ENCODE measurements at places on chromosomes 7 and 10.

DNA sequence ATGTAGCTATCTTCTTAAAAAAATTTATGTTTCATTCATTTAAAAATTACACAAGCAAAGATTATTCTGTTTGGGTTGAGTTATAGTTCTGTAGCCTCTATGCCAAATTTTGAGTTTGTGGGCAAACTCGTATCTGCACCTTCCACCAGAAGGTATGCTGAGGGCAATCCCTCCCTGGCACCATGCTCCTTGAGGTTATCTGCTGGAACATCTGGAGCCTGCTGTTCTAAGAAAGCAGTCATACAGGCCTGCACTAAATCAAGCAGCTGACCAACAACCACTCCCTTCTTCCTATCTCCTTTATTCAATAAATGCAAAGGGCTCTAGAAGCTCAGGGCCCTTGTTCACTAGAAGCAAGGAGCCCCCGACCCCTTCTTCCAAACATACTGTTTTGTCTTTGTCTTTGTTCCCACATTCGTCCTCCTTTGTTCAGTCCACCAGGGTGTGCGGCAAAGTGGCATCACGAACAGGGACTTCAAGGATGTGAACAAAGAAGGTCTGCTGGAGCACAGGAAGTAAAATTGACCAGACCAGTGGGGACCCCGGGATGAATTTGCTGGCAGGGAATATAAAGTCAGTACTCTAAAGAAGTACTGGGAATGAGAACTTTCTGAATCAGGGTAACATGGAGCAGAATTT is 36.4 kb downstream of the OR13A1 start:
- DNase-seq = no peak

- DNase-seq = no peak
These were observed 88.0 kb downstream of the FOXP2 start for GRCh38 chr7:114502454-114503254.

DNA sequence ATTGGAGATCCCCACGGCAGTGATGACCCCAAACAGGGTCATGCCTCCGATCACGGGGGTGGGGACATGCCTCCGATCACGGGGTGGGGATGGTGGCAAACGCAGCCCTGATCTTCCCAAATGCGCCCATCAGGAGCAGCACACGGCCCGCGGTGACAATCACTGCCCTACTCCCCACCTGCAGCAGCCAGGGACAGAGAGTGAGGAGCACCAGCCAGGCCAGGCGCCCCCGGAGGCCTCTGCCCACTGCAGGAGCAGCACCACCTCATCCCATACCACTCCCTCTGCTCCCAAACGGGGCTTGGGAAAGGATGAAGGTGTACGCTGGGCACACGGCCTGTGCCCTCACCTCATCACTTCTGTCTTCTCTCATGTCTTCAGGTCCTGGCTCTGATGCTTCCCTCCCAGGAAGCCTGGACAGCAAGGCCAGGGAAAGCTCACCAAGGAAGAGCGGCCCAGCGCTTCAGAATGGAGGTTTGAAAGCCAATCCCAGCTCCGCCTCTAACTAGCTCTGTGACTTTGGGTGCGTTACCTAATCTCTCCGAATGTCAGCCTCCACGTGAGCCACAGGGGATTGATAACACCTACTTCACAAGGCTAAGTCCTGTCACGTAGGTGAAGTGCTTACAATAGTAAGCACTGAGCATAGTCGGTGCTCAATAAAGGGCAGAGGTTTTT is 37.1 kb downstream of the STRA8 start:
- no peak for DNase-seq

DNA sequence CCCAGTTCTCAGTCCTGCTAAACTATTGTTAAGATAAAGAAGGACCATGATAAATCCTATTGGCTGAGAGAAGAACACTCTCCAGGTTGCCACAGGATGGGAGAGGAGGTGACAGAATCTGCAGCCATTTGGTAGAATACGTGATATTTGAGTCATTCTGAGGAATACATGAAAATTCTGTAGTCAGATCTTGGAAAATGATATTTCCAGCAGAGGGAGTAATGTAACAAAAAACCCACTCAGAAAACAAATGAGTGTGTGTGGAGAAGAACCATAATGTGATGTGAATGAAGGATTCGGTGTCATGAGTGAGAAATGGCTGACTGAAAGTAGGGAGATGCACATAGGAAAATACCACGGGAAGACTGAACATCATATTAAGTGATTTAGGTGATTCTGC is 128.5 kb upstream of the PFKP start:
- no peak for DNase-seq

GRCh38 chr10:123854498-123854897 is 37.1 kb downstream of the CPXM2 start:
- DNase-seq = no peak

DNA sequence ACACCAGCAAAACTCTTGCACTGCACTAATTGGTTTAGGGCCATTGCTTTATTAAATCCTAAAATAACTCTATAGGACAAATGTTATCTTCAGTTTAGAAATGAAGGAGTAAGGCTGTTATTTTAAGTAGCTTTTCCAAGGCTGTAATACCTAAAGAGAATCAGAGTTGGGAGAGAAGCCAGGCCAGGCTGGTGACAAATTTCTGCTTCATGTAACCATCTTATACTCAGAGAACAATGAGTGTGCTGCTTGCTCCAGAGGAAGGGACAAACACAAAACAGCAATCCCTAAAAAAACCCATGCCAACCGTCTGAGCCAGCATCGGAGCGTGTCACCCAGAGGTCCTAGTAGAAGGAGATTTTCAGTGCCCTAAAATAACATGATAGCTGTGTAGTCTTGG is 49.7 kb upstream of the TARP start:
- DNase-seq = no peak

DNA sequence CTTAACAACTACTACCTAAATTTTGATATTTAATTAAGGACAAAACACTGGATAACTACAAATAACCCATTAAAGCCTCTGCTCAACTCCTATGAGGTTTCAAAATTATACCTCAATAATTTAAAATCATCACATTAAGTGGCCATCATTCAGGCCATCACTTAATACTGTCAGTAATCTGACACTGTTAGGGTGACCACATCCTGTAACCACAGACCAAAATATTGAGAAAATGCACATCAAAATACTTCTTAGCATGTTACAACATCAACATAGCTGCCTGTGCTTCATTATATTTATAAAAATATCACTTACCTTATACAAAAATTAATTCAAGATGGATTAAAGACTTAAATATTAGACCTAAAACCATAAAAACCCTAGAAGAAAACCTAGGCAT is 23.3 kb downstream of the SEM1 start:
- DNase-seq = no peak

DNA sequence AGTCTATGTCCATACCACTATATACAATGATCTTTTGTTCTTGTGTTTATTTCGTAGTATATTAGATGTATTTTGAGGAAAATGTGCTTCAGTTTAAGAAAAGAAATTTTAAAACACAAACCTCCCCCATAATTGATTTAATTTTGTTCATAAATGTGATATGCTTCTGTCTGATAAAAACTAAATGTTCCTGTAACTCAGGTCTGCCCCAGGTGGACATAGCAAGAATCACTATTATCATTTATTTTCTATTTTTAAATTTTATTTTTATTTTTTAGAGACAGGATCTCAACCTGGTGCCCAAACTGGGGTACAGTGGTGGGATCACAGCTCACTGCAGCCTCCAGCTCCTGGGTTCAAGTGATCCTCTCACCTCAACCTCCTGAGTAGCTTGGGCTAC is 43.2 kb downstream of the BEND7 start:
- no peak for DNase-seq

DNA sequence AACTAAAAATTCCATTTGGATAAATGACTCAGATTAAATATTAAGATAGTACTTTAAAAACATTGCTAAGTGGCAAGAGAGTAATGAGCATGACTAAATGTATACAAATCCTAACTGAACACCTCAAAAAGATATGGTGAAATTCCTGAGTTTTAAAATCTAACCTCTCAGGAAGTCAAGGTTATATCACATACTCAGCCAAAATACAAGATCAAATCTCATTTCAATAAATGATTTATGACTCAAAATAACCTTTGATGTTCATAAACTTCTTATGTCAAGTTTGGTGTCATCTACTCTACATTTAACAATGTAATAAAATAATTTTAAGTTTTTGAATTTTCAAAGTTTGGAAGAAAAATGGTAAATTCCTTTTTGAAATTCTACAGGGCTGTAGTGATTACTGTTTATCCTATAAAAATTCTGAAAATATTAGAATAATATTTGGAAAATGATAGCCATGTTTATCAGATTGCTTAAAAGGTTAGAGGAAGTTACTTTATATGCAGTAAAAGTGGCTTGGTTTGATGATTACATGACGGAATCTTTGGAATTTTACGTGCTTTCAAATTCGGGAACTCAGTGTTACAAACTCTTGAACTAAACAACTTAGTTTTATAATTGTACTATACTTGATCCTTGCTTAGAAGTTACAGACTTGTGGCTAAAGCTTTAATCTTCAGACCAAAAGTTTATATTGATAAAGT is 43.7 kb downstream of the ASZ1 start:
- DNase-seq = no peak

GRCh38 chr7:117937049-117937752 is 64.0 kb upstream of the CTTNBP2 start:
- no peak for DNase-seq

- DNase-seq = no peak
These were observed 128.2 kb upstream of the CHST15 start for GRCh38 chr10:124221356-124222317.

DNA sequence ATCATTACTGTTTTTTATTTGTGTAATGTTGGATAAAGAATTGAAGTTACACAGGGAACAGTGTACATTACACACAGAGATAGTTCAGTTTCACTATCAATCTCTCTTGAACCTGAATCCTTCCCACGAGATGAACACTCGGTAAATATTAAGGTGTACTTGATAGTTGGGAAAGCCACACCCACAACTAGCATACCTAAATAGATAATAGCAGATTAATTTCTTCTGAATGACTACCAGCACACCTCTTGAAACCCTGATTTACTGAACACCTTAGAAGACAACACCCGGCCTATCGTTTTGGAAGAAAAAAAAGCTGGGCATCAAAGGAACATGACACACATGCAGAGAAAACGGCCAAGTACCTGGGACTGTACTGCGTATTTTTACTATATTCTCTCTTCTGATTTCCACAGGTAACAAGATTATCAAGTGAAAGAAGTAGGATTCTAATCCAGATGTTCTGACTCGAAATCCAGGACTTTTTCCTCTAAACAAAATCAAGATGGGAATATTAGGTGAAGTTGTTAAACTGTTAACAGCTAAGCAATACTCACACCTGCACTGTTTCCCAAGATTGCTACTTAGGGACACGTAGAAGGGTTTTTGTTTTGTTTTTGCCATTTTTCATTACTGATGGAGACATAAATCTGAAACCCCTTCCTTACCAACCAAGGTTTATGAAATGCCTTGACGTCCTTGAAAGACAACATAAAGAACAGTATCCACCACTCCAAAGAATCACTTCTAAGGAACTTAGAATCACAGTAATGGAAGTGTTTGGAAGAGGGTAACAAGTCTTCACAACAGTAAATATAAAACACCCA is 1.0 kb downstream of the CCDC186 start:
- DNase-seq = no peak

DNA sequence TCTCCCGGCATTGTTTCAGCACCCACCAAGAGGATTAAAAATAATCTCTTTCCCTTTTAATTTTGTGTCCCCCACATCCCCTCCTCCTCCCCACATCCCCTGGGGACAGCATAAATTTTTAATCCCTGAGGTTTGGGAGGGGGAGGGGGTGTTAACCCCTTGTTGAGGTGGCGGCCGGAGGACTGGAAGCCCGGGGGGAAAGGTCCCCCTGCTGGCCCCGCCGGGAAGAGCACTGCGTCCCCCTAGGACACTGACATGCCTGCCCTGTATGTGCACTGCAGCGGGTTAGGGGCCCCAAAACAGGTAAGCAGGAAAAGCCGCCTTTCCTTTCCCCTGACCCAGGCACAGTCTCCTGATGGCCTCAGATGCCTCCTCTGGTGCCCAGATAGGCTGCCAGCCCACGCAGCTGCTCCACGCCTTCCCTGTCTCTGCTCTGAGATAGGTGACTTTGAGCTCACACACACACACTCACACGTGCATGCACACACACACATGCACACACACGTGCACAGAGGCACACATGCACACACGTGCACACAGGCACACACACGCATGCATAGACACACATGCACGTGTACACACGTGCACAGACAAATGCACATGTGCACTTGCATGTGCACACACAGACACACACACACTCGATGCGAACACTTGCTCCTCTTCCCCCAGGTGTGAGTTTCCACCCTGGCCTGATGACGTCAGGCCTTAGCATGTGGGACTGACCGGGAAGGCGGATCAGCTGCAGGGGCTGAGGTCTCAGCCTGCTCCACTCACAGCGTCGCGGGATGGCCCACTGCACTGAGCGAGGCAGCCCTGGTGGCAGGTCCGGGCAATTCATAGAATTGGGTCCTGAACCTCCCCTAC is 12.3 kb downstream of the CNPY1 start:
- no peak for DNase-seq

DNA sequence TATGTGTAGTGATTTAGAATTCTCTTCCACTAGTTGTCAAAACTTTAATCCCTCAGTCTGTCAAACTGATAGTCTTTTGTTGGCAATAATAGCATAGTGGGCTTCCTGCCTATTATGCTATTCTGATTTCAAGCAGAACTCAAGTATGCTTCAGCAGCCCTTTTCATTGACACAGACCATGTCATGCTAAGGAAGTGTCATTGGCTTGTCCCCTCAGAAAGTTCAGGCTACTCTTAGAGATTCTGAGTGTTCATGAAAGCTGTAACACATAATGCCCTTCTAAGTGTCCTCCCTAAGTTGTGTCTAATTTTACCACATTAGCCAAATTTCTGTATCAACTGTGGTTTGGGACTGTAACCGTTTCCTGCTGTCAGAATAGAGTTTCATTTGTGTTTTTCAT is 198.7 kb downstream of the THSD7A start:
- no peak for DNase-seq

GRCh38 chr10:1309617-1310270 is 253.6 kb downstream of the WDR37 start:
- no peak for DNase-seq

GRCh38 chr10:126654579-126654978 is 15.9 kb downstream of the C10orf90 start:
- DNase-seq = no peak

- no peak for DNase-seq
These were observed 26.4 kb downstream of the ZCCHC24 start for GRCh38 chr10:79418886-79419595.

DNA sequence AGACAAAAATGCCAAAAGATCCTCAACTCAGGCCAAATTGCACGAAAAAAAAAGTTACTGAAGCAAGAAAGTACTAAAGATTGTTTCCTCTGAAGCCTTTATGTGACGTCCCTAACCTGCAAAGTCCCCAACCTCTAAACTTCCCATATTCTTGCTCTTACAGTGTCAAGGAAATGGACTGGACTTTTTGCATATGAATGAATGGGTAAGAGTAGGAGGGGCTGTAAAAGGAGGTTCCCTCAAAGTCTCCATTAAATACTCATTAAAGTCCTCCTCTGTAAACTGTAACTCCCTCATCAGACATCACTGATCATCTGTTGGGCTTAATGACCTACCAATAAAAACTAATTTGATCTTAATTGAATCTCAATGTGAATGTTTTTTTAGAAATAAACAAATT is 164.8 kb upstream of the STEAP1 start:
- DNase-seq = no peak
